ENCODE measurements at places on chromosomes 7 and 10.

DNA sequence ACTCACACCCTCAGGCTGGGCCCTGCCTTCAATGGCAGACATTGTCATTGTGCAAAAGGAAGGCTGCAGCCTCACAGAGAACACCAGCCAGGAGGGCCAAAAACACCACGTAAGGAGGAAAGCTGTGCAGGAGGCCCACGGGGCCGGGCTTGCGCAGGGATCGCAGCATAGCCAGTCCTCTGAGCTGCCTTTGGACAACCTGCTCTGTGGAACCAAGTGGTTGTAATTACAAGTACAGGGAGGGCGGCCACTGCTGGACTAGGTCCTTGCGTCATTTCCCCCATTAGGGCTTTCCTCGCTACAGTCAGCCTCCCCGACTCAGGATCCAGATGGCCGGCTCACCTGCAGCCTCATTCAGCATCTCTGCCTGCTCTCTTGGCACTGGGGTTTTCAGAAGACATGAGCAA lies 66.9 kb downstream of the FAM53B start:
- no peak for DNase-seq

DNA sequence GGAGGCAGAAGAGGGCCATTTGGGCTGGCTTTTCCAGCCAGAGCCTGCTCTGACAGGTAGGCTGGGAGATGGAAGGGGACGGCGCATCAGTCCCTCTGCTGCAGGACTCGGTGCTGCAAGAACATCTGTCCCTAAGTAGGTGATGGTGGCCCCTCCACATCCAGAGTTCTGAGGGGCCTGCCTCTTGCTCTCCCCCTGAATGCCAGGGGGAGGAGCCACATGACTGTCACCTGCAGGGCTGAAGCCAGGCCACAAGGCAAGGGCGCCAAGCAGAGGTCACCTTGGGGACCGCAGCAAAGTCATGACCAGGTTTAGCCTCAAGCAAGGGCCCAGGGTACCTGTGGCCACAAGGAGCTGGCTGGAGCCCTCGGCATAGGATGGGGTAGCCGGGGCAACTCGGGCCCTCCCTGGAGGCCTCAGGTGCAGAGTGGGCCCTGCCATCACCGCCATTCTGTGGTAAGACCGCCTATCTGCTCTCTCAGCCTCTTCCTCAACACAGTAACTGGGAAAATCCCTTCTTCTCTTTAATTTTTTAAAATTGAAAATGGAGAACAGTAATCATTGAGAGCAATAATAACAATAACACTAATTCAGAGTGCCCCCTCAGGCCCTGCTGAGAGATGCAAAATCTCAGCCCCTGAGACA lies 99.3 kb downstream of the FAM53B start:
- DNase-seq: no peak

DNA sequence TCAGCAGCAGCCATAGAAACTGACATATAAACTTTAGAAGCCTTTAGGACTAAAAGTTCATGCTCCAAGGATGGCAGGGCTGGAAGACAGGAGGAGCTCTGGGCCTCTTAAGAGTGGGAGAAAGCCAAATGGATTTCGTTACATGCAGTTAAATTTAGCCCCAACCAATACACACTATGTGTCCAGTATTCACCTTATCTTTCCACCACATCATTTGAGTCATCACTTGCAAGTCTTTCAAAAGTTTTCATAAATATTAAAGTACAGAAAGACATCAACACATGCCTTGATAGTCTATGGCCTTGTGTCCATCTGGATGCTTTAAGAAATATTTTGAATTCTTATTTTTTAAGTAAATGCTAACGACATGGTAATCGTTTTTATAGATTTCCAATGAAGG lies 392.4 kb upstream of the LRRN3 start:
- DNase-seq: no peak

GRCh38 chr10:89837165-89838043 lies 136.0 kb downstream of the KIF20B start:
- DNase-seq: no peak

- no peak for DNase-seq
Observed at GRCh38 chr10:131890276-131891195, 10.3 kb upstream of the PPP2R2D start.

- DNase-seq: no peak
Observed at GRCh38 chr10:121952226-121952625, 22.8 kb downstream of the NSMCE4A start.

DNA sequence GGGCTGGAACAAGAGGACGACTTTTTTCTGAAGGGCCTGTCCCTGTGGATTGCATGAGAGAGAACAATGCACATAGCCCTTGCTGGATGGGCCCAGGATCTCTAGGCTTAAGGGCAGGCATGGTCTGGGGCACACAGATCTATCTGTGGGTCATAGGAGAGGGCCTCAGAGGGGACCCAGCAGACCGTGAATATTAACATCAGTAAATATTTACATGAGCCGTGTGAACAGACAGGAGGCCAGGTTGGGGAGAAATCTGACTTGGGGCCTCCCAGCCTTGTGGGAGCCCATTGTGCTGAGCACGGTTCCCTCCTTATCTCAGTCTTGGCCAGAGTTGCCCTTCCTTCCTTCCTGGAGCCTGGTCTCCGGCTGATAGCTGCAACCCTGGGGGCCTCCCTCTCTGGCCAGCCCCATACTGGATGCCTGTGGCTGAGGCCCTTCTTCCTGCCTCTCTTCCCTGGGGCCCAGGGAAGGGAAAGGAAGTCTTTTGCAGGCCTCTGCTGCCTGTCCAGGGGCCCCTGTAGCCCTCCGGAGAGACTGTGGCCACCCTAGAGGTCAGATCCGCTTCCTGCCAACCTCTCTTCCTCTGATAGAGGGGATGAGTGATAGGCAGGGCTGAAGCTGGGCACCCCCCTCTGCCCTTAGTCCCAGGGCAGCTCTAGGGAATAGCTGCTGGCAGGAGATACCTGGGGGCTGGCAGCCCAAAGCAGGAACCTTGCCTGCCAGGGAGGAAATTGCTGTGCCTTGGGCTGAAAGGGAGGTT lies 44.5 kb upstream of the TRIM8 start:
- DNase-seq: no peak

GRCh38 chr7:129376778-129377700 lies 57.2 kb upstream of the STRIP2 start:
- DNase-seq: no peak

GRCh38 chr10:111384556-111384955 lies 307.7 kb downstream of the ADRA2A start:
- no peak for DNase-seq

DNA sequence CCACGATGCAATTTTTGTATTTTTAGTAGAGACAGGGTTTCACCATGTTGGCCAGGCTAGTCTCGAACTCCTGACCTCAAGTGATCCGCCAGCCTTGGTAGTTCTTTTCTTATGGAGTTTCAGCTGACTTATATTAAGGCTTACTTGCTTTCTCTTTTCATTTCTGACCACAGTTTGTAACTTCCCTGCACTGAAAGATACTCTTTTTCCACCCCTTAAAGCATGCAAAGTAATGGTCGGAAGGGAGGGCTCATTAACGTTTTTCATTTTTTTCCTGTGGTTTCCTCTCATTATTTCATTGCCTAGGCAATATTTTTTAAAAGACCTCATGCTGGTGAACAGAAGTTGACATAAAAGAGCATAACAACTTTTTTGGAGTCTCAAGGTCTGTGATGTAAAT lies 27.0 kb downstream of the ADRB1 start:
- DNase-seq: no peak

DNA sequence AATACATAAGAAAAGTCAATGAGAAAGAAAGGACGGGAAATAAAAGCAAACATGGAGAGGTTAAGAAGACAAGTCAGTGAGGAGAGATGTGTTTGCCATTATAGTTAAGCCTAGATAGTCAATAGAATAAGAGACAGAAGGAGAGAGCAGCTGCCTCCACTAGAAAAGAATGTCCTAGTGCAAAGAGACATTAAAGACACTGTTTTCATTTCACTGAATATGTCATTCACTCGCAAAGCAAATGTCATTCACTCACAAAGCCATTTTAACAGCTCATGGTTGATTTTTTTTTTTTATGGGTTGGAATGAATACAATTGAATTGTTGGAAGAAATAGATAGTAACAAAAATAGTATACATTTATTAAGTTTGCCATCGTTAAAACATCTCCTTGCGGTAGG lies 1007.6 kb downstream of the DNAJB9 start:
- DNase-seq: no peak

DNA sequence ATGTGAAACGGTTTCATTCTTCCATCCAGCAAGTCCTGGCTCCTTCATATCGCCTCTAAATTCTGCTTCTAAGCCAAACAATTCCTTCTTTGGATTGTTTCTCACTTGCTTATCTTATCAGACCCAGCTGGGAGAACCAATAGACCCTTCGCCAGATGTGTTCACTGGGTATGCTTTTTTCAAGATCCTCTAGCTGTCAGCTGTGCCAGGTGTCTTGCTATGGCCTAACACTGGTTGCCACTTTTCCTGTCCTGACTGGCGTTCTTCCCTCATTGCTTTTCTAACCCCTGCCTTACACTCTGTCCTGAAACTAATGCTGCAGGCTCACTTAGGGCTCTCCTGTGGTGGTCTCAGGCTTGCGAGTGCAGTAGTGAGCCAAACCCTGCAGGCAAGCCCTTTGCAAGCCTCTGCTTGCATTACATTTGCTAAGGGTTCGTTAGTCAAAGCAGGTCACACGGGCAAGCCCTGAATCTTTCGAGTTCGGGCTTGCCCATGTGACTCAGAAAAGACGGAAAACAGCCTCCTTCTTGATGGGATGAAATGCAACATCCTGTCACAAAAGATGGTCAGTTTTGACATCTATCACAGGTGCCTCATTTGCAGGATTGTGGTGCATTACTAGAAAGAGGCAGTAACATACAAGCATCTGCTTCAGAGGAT lies 92.8 kb downstream of the VWC2 start:
- DNase-seq: no peak

DNA sequence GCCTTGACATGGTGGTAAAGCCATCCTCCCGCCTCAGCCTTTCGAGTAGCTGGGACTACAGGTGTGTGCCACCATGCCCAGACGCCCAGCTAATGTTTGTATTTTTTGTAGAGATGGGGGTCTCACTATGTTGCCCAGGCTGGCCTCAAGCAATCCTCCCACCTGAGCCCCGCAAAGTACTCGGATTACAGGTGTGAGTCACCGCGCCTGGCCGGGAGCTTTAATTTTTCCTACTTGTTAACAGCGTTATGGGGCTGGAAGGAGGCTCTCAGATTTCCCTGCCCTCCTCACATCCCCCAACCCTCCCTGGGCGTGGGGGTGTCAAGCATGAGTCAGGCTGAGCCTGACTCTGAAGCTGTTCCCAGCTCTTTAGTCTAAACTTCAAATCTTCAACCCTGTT lies 8.3 kb downstream of the ALKBH4 start:
- no peak for DNase-seq

DNA sequence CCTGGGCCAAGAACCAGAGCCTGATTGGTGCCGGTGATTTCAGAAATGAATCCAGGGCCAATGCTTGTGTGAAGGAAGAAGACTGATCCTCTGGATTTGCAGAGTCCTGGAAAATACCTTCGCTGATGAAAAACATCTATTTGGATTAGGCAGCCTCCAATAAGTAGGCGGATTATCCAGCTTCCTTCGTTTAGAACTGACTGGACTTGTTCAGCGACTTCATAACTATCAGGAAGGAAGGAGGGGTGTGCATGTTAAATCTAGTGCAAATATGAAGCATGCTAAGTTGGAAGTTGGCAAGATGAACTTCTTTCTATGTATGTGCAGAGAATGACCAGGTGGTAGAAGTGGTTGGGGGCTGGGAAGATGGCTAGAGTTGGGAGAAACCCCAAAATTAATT lies 41.0 kb downstream of the NKX2-3 start:
- DNase-seq: no peak

Measured in iPS DF 6.9 (cell line).